ENCODE measurements at places on chromosomes 11 and 22. TPM values are rescaled to one million over a fixed set of nuclear protein-coding genes. Genes with fewer than 3 reads are reported as not detected.
A peak's percentile ranks its signal among the peaks of the same experiment; 100 is the strongest.

- H3K4me1 ChIP-seq = no peaks in the 10 kb centered on the region
- DNase-seq = no peak
- no peaks in the 10 kb centered on the region for H3K36me3 ChIP-seq
- no peak overlapping the region for H3K27ac ChIP-seq
Observed at GRCh38 chr11:112404112-112404511, 143.5 kb upstream of the PLET1 start.

DNA sequence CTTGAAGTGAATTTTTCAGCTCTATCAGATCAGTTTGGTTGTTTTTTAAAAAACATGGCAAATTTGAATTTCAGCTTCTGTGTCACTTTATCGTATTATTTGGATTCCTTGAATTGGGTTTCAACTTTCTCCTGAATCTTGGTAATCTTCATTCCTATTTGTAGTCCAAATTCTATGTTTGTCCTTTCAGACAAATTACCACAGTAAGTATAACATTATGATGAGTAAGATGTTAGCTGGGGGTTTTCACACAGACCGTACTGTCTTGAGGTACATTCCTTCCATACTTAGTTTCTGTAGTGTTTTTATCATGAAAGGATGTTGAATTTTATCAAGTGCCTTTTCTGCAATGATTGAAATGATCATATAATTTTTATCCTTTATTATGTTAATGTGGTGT lies 28.0 kb downstream of the OR5B17 start:
- H3K4me3 ChIP-seq = no peak overlapping the region
- no peaks in the 10 kb centered on the region for H3K27me3 ChIP-seq
- no peak overlapping the region for H3K27ac ChIP-seq
- DNase-seq = no peak

DNA sequence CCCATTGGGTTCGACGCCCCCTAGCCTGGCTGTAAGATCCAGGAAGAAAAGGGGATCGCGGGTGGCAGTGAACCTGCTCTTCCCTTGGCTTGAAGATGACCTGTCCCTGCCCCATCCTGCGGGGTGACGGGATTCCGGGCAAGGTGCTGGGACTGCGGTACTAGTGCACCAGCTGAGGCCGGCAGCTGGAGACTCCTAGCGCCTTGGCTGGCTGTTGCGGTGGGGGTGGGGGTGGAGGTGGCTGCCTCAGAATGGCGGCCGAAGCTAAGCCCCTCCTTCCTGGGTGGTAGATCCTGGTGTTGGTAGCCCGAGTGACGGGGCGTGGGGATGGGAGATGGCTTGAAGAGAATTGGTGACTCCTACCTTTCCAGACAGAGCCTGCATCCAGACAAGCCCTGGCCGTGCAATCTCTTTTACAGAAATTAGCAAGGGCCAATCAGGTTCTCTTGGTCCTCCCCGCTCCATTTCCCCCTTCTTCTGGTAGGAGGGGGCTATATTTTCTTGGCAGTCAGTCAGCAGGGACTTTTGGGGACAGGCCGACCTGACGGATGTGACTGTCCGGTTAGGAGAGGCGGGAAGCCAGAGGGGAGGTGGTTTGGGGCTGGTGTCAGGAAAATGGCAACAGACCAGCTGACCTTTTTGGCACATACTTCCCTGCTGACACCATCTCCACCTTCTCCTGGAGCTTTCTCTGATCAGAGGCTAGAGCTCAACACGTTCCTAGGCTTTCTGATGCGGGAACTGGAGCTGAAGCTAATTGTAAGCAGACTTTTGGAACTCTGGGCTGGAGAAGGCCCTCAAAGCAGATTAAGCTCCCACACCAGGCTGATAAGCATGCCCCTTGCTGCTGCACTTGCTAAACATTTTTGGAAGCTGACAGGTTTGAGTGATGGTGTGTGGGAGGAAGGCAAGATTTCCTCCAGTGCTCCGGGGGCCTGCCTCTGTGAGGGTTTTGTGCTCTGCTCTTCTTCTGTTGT lies 2.0 kb downstream of the NAV2 start:
- H3K27ac ChIP-seq = no peak overlapping the region
- DNase-seq = peak; percentile 78
- peaks cover 68% of the 10 kb centered on the region for H3K27me3 ChIP-seq
- H3K4me1 ChIP-seq = peaks cover 4% of the 10 kb centered on the region
- H3K4me3 ChIP-seq = peak overlapping the region; percentile 23

GRCh38 chr11:86891036-86891435 lies 64.2 kb downstream of the FZD4 start:
- H3K36me3 ChIP-seq = no peaks in the 10 kb centered on the region
- H3K4me1 ChIP-seq = no peaks in the 10 kb centered on the region
- H3K4me3 ChIP-seq = no peak overlapping the region
- no peak for DNase-seq

GRCh38 chr22:43921370-43921769 lies 2.2 kb upstream of the PNPLA3 start:
- H3K27me3 ChIP-seq = no peaks in the 10 kb centered on the region
- no peak overlapping the region for H3K4me3 ChIP-seq
- H3K36me3 ChIP-seq = peaks cover 1% of the 10 kb centered on the region

- H3K4me1 ChIP-seq = no peaks in the 10 kb centered on the region
- no peak overlapping the region for H3K4me3 ChIP-seq
- no peaks in the 10 kb centered on the region for H3K36me3 ChIP-seq
- H3K27ac ChIP-seq = no peak overlapping the region
Observed at GRCh38 chr11:87597725-87598124, 560.0 kb downstream of the TMEM135 start.

GRCh38 chr11:79461144-79461543 lies 20.3 kb upstream of the TENM4 start:
- H3K4me3 ChIP-seq = no peak overlapping the region
- H3K27ac ChIP-seq = no peak overlapping the region
- no peaks in the 10 kb centered on the region for H3K36me3 ChIP-seq
- H3K4me1 ChIP-seq = peaks cover 4% of the 10 kb centered on the region
- peak; percentile 77 for DNase-seq
- no peaks in the 10 kb centered on the region for H3K27me3 ChIP-seq

DNA sequence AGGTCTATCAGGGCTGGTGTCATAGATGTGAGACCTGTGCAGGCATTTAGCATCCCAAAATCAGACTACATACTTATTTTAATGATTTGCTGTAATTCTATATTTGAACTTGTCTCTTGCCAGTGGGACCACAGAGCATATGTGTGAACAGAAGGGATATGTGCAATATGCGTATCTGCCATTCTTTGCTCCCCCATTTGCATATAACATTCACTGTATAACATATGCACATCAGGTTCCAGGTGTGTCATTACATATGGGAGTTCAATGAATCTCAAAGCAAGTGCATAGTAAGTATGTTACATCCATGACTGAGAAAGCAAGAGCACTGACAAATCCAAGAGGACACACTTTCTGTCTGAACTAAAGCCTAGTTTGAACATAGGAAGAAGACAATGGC lies 1115.1 kb upstream of the CNTN5 start:
- no peak overlapping the region for H3K4me3 ChIP-seq
- H3K4me1 ChIP-seq = no peaks in the 10 kb centered on the region
- H3K27me3 ChIP-seq = no peaks in the 10 kb centered on the region
- DNase-seq = no peak
- H3K36me3 ChIP-seq = no peaks in the 10 kb centered on the region
- no peak overlapping the region for H3K27ac ChIP-seq

DNA sequence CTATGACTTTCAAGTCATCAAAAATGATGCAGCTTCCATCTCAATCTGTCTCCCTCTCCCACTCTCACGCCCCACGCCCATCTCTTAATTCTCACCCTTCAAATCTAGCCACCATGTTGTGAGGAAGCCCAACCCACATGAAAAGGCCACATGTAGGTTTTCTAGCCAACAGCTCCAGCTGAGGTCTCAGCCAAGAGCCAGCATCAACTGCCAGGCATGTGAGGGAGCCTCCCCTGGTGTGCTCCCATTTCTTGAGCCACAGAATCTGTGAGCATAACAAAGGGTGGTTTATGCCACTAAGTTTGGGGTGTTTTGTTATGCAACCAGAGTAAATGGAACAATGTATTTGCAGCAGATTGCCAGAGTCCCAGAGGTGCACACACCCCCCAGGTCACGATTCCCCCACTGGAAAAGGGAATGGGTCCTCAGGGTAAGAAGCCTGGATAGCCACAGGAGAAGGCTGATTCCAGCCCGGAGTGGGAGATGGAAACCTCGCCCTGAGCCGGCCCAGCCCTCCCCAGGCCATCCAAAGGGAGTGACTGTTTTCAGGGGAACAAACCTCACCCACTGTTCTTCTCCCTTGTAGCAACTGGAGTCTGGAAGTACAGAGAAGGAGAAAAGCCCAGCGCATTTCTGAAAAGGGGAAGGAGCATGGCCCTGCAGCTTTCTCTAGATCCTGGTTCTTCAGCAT lies 20.0 kb upstream of the LINC01488 start:
- H3K27ac ChIP-seq = no peak overlapping the region
- no peak for DNase-seq
- H3K27me3 ChIP-seq = no peaks in the 10 kb centered on the region
- H3K4me3 ChIP-seq = no peak overlapping the region
- H3K4me1 ChIP-seq = no peaks in the 10 kb centered on the region

DNA sequence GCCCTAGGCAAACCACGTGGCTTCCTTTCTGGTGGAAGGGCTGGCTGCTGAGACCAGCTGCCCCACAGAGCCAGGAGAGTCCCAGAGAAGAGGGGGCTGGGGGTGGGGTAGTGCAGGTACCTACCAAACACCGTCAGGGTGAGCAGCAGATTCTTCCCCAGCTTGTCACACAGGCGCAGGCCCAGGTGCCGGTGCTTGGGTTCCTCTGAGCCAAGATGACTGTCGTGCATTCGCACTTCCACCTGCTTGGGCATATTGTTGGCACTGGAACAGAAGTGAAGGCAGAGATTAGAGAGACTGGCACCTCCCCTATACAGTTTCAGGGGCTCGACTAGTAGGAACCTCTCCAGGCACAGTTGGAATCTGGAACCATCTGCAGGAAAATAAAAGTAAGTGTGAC lies 102.1 kb downstream of the SLC1A2 start:
- H3K36me3 ChIP-seq = no peaks in the 10 kb centered on the region
- no peak overlapping the region for H3K27ac ChIP-seq
- no peak for DNase-seq
- H3K4me3 ChIP-seq = no peak overlapping the region

GRCh38 chr11:111454561-111455192 lies 57.5 kb downstream of the BTG4 start:
- no peak overlapping the region for H3K27ac ChIP-seq
- no peaks in the 10 kb centered on the region for H3K4me1 ChIP-seq
- H3K36me3 ChIP-seq = no peaks in the 10 kb centered on the region
- no peak overlapping the region for H3K4me3 ChIP-seq
- peak; percentile 96 for DNase-seq

GRCh38 chr11:57202281-57202680 lies 20.5 kb downstream of the LRRC55 start:
- H3K4me3 ChIP-seq = no peak overlapping the region
- no peak for DNase-seq
- H3K36me3 ChIP-seq = no peaks in the 10 kb centered on the region
- no peaks in the 10 kb centered on the region for H3K27me3 ChIP-seq

- peaks cover 10% of the 10 kb centered on the region for H3K27me3 ChIP-seq
- DNase-seq = no peak
- H3K4me3 ChIP-seq = no peak overlapping the region
- no peaks in the 10 kb centered on the region for H3K4me1 ChIP-seq
- H3K27ac ChIP-seq = no peak overlapping the region
- no peaks in the 10 kb centered on the region for H3K36me3 ChIP-seq
Observed at GRCh38 chr22:17972385-17973191, 51.8 kb downstream of the MICAL3 start.

DNA sequence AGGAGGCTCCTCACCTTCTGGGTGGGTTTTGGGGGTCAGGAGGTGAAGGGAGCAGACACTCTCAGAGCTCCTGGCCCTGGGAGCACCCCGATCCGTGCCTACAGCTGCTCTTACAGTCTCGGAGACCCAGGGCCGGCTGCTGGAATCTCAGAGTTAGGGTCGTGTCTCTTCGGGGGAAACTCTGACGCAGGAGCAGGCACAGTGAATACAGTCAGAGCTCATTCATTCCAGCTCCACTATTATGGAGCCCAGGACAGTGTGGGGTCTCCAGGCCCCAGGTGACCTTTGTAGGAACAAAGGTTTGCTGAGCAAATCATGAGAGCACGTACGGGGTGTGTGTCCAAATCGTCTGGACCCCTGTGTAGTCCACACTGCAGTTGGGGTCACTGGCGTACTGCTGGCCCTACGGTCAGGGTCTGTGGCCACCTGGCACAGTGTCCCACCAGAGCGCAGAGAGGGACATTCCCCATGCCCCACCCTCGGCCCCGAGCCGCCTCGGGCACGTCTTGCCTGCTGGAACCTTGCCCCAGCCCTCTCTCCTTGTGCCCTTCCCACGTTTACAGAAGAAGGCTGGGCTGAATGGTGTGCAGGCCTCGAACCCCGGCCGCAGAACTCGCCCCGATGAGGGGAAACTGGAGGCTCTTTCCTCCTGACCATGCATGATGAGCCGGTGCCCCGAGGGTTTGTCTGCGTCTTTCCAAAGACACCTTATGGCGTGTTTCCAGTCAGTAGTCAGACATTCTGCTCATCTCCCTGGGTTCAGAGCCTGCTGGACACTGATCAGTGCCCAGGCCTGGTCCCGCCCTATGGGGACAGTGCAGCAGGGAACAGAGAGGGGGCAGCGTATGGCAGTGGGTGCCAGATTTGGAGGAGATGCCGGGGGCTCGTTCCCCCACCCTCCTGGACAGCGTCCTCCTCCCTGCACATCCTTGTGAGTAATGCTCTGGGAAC lies 1166.6 kb downstream of the BRD1 start:
- no peaks in the 10 kb centered on the region for H3K27me3 ChIP-seq
- no peaks in the 10 kb centered on the region for H3K4me1 ChIP-seq
- no peak overlapping the region for H3K27ac ChIP-seq
- H3K36me3 ChIP-seq = peaks cover 12% of the 10 kb centered on the region
- H3K4me3 ChIP-seq = no peak overlapping the region

GRCh38 chr11:75439495-75440120 lies 6.6 kb upstream of the KLHL35 start:
- peaks cover 3% of the 10 kb centered on the region for H3K4me1 ChIP-seq
- no peak for DNase-seq
- H3K27me3 ChIP-seq = no peaks in the 10 kb centered on the region
- H3K4me3 ChIP-seq = no peak overlapping the region

DNA sequence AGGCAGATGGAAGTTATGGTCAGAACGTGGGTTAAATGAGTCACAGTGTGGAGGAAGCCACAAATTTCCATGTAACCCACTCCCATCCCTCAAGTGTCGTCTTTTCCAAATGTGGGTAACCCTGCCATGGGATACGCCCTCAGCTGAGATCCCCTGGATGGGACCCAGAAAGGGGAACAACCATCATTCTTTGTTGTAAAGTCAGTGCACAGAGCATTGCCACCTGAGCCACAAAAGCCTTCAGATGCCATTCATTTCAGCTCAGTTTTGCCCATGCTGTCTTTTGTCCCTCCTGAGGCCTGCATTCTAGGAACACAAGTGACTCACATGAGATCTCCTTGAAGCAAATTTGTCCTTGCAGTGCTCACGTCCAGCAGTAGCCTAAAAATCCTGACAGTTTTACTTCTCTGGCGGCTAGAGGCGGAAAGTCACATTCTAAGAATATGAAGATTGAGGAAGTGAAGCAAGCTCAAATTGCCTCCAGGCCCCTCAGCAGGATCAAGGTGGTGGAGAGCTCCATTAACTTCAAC lies 30.6 kb downstream of the MMP13 start:
- H3K27me3 ChIP-seq = no peaks in the 10 kb centered on the region
- no peaks in the 10 kb centered on the region for H3K4me1 ChIP-seq
- H3K27ac ChIP-seq = no peak overlapping the region
- no peak for DNase-seq
- no peak overlapping the region for H3K4me3 ChIP-seq
- no peaks in the 10 kb centered on the region for H3K36me3 ChIP-seq

SOX10 gene
- 10.3 TPM for total RNA-seq

GRAP2 gene
- 0.92 TPM for total RNA-seq

POU2F3 gene
- not detected for total RNA-seq

CARD18 gene
- total RNA-seq = not detected

ALG8 gene
- total RNA-seq = 44.8 TPM

CNGA4 gene
- total RNA-seq = 4.3 TPM

SMDT1 gene
- 31.5 TPM for total RNA-seq

ISX gene
- not detected for total RNA-seq

Data from endodermal cell (in vitro differentiated cells).